Tongue (tissue), 3 donors: ENCODE measurements at places on chromosomes 3 and 15. TPM values are rescaled to one million over a fixed set of nuclear protein-coding genes. Genes with fewer than 3 reads are reported as not detected.

DNA sequence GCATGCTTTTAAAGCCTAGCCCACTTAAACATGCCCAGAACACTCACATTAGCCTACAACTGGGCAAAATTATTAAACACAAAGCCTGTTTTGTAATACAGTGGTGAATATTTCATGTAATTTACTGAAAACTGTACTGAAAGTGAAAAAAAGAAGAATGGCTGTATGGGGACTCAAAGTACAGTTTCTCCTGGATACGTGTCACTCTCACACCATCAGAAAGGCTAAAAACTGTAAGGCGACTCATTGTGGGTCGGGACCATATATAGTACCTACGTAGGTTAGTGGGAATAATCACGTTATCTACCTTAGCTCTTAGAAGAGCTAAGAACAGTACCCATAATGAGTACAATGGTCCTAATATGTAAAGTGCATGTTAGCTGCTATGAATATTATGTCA, 80.2 kb upstream of the SPATA12 start:
- no peak for DNase-seq

DNA sequence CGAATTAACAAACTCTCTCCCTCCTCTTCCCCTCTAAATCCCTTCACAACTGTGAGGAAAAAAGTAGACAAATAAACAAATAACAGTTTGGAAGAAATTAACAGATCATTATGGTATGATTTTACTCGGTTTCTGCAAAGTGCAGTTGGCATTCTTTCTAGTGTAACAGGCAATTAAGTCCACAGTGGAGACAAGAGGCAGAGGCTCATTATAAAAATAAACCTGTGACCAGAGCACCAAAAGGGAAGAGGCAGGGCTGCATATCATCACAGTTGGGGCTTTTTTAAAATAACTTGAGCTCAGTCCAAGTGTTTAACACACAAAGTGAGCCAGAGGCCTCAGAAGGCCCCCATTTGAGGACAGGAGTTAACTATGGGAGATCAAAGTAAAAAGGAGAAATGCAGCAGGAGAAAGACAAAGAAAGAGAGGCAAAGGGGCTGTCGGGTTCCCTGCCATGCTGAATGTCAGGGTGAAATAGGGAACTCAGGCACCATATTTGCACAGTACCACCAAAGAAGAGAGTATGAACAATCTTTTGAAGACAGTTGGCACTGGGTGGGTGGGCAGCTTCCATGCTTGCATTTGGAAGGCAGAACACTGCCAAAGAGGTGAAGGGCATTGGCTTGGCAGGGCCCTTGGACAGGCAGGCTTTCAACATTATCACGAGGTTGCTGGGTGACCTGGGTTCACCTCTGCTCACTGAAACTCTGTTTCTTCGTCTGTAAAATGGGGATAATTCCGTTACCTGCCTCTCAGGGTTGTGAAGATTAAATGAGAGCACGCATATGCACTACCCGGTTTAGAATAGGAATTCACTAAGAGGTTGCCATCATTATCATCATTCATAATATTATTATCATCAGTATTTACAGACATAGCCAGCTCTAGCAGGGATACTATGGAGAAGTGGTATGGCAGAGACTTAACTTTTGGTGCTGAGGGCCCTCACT, 134.5 kb downstream of the MEX3B start:
- peak; percentile 62 for DNase-seq

DNA sequence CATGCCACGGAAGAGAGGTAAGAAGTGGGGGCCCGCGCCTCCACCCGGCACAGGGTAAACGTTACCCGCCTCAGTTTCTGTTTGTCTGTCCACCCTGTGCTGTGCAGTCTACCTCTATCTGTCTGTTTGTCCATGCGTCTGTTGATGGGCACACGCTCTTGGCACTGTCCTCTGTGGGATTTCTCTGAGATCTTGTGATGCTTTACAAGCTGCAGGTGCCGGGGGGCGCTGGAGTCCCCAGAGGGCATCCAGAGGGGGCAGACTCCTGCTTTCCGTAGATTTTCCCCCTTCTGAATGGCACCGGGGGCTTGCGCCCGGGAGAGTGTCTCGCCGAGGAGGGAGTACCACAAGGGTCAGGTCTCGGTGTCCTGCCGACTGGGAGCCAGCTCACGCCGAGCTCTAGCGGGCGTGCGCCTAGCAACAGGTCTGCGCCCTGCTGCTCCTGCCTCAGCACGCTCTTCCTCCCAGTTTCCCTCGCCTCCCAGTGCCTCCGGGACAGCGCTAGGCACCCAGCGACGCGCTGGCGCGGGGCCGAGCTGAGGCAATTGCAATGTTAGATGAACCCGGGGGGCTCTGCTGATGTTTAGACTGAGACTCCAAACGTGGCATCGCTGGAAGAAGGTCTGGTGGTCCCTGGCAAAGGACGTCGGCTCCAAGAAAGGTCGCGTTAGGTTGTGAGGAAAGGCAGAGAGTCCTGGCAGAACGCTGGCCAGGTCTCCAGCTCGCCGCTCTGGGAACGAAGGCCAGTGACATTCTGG, 667 bp downstream of the CEMIP start:
- DNase-seq, result peak; percentile 14

GRCh38 chr15:84050076-84050475, 185.5 kb upstream of the GOLGA6L4 start:
- DNase-seq, result no peak

DNA sequence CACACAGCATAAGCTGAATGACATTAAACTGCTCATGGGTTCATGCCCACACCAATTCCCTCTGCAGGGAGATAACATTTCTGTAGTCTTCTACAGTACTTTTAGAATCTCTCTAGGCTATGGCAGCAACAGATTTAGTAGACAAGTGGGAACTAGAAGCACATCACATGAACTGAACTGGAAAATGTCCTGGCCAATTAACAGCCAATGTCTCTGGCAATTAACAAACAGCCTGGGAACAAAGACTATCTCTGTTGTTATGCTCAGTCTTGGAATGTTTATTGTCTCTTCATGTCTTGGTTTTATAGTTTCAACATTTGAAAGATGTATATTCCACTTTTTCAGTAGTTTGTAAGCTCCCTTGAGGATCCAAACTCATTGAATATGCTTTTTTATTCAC, 523.2 kb upstream of the NAALADL2 start:
- DNase-seq, result no peak

DNA sequence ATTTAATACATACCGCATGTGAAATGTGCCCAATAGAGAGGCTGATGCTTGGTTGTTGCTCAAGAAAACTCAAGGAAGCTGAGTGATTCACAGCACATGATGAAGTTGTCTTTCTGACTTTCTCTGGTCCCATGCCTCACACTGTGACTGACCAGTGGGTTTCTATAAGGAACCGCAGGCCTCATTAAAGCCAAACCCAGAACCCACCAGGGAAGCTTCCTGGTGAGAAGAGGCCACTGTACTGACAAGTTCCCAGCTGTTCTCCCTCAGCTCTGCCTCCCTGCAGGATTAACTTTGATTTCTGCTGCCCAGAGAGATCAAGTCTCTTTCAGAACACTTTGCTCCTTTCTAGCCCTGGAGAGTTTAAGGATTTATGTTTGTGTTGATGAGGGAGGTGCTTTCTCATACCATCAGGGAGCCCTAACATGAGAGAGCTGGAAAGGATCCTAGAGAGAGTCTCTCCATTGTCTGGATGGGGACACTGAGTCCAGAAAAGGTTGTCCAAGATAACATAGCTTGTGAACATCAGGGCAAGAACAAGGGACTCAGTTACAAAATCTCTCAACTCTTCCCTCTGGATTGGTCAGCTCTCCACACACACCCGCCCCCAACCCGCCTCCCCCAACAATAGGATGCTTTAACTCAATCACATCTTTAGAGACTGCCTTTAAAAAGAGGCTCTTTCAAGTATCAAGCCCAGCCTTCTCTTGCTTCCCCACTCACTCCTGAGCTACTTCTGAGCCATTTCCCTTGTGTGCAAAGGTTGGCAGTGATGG, 303.2 kb upstream of the TLE3 start:
- DNase-seq, result no peak

DNA sequence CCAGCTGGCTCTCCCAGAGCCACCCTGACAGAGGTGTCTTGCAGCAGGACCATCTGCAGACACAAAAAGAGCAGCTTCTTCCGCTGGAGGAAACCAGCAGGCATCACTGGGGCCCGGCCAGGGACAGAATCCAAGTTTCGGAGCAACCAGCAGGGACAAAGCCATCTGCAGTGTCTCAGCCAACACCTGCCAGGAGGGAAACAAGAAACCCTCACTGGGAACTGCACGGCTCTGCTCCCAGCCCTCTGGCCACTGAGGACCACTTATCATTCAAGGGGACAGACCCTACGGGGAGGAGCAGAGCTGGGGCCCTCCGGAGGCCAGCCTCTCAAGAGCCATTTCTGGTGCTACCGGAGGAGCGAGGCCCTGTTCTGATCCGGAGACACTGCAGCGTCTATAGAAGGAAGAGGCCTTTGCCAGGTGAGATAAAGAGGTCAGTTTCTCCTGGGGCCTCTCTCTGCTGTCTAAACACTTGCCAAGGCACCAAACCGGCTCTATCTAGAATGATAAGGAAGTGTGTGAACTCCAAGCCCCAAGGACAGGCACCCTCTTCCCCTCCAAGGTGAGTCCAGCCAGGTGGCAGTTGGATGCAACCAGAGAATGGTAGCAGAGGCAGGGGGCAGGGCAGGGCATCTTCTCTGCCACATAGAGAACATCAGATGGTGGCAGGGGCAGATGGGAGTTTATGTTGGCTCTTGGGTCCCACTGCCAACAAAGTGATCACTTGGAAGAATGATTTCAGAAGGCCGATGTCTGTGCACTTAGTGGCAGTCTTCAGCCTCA, 89.0 kb downstream of the CHSY1 start:
- peak; percentile 95 for DNase-seq

- no peak for DNase-seq
Measured at GRCh38 chr3:52798978-52799476, 4.4 kb downstream of the ITIH3 start.

- DNase-seq, result no peak
Measured at GRCh38 chr15:31457631-31458526, 131.2 kb downstream of the KLF13 start.

DNA sequence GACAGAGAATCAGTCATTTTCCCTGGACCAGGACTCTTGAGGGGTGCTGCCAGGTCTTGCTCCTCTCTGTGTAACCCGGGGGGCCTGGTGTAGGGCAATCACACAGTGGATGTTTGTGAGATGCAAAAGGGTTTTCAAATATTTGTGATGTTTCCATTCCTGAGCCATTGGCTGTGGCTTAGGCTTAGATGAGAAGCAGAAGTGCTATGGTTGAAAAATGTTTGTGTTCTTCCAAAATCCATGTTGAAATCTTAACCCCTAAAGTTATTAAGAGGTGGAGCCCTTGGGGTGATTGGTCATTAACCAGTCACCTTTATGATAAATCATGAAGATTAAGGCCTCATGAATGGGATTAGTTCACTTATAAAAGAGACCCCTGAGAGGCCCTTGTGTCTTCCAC, 36.5 kb downstream of the CORO2B start:
- DNase-seq, result no peak

DNA sequence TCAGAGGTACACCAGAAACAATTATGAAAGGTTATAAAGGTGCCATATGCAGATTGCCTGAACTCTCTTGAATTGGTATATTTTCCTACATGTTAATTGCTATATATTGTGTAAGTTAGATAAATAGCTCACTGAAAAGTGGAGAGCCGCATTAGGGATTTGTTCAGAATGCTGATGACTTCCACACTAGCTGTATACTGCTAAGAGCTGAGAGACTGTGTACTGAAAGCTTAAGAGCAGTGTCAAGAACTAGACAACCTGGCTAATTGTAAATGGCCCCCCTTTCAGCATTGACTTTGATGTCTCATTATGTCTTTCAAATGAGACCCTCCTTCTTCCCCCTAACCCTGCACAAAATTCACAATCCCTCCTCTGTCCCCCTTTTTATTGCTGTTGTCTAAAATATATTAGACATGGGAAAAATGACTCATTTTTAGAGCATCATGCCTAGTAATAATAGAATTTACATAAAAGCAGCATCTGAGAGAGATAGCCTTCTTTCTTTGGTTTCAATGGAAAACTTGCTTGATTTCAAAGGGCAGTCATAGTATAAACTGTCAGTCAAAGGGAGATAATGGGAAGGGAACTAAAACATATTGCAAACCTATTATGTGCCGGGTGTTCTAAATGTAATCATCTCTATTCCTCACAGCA, 34.7 kb upstream of the GREM1 start:
- DNase-seq, result no peak

Gene EPB42
- total RNA-seq, result 4.6 TPM

Gene GOLGA8Q
- 1.2 TPM for total RNA-seq

Gene ALCAM
- total RNA-seq, result 58.4 TPM

Gene SERINC4
- 0.10 TPM for total RNA-seq

Gene ILDR1
- 1.7 TPM for total RNA-seq

Gene ATP10A
- 6.5 TPM for total RNA-seq

Gene PIERCE2
- total RNA-seq, result not detected

Gene SLC12A1
- total RNA-seq, result not detected
